Calu3 (cell line): ENCODE measurements at places on chromosomes 3 and 15. TPM values are rescaled to one million over a fixed set of nuclear protein-coding genes. Genes with fewer than 3 reads are reported as not detected.

DNA sequence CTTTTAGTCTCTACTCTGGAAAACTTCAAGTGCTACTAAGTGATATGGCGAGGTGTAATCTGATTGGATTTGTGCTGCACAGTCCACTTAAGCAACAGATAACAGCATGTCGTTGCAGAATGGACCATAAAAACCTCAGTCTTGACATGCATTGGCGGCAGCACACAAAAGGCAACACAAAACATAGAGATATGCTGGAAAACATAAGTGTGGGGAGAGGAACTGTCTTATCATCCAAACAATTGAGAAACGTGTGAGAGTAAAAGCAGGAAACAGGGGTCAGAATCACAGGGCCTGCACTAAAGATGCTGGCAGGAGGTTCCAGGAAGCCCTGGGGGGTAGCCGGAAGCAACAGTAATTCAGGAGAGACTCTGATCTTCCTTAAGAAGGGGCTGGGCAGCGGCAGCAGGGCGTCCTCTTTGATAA is 82.1 kb downstream of the CGNL1 start:
- DNase-seq, result no peak

GRCh38 chr3:111087924-111088469 is 16.4 kb downstream of the NECTIN3 start:
- DNase-seq, result peak; percentile 16

GRCh38 chr15:40960925-40961324 is 7.7 kb downstream of the CHAC1 start:
- peak; percentile 74 for DNase-seq

DNA sequence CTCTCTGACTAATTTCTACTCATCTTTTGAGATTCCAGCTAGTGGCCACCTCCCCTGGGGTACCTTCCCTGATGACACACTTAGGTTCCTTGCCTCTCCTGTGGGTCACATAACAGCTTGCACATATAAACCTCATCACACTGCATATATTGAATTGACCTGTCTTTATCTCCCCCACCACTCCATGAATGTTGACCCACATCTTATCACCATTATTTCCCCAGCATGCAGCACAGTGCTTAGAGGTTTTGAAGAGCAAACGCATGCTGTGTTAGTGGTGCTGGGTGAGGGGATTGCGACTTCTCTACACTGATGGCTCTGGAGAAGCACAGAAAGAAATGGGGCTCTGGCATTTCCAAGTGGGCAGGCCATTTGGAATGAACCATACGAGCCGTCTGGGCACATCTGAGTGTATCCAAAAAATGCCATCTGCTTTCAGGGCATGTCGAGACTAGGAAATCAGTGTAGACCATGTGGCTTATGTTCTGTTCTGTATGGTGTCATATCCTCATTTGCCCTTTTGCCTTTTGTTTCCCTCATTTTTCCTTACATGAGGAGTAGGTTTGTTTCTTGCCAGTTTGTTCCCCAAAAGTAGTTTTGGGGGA is 333.2 kb upstream of the TRIM42 start:
- no peak for DNase-seq

- DNase-seq, result peak; percentile 16
Observed at GRCh38 chr3:42014921-42015533, 53.1 kb upstream of the ULK4 start.

DNA sequence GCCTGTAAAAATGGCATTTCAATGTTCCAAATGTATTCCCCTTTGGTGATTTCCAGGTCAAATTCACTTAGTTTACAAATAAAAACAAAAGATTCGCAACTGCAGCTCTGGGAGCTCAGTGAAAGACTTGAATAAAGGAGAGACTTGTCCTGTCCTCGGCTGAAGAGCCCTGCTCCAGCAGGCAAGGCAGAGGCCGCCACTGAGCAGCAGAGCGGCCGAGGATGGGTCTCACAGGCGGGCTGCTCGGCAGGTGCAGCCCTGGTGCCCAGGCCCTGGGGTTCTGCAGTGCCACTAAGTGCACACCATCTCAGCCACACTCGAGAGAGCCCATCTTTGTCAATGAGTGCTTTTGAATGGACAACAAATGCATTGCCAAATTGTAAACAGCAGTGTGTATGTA is 856.2 kb downstream of the AGBL1 start:
- DNase-seq, result no peak

GRCh38 chr3:190517687-190518086 is 3.8 kb downstream of the IL1RAP start:
- peak; percentile 37 for DNase-seq

GRCh38 chr3:156702367-156702766 is 28.0 kb downstream of the TIPARP start:
- DNase-seq, result no peak

DNA sequence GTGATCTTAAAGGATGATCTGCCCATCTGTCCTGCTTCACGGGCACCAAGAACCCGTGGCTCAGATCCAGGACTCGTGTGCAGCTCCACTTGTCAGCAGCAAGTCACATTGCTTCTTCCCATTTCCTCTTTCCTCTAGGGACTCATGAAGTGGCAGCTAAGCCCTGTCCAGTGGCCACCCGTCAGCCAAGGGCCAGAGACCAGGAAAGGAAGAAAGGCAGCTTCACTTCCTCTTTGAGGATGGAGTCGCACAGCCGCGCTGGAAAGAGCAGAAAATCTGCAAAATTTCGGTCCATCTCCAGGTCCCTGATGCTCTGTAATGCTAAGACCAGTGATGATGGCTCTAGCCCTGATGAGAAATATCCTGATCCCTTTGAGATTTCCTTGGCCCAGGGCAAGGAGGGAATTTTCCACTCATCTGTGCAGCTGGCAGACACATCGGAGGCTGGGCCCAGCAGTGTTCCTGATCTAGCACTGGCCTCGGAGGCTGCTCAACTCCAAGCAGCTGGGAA is 28.5 kb downstream of the IL16 start:
- DNase-seq, result no peak

DNA sequence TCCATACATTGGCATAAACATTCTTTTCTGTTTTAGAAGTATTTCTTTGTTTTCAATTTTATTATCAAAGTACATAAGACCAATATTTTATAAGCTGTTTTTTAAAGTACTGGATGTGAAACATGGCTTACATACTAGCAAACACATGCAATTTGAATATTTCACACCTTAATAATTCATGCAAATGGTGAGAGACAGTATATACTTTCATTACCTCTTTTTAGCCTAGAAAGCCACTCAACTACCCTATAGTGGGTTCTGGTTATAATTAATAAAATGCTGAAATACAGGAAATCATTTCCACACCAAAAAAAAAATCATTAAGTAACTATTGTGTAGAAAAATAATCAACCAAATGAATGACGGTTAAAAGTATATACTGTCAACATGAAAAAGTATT is 38.5 kb upstream of the MELTF start:
- no peak for DNase-seq

DNA sequence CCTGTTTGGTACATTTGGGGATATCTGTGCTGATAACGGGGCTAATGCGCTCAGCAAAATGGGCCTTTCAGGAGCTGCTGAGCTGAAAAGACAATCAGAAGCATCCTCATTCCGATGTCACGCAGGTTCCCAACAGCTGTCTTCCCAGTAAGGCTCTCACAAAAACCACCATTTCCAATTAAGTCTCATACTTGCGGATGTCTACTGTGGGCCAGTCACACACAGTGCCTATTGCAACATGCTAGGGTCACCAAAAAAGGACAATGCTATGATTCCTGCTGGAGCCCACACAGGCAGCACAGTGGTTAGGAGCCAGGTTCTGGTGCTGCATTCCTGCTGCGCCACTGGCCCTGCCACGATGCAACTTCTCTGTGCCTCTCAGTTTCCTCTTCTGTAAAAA is 16.4 kb upstream of the LDHAL6B start:
- no peak for DNase-seq

CDHR4 gene
- total RNA-seq, result not detected in 2 replicates

RAB5A gene
- 66.7 and 75.4 TPM in 2 replicates for total RNA-seq

PLIN1 gene
- total RNA-seq, result 0.35 and 0.37 TPM in 2 replicates

SCG5 gene
- 1.9 TPM in 1 of 2 replicates, not detected in the other for total RNA-seq

PARP15 gene
- 3.4 and 3.6 TPM in 2 replicates for total RNA-seq

RPL29 gene
- total RNA-seq, result 747 and 782 TPM in 2 replicates

CCDC54 gene
- total RNA-seq, result not detected in 2 replicates
